Activated CD4-positive, alpha-beta T cell treated with anti-CD3 and anti-CD28 coated beads for 36 hours (primary cell): ENCODE measurements at places on chromosomes 5 and 9.

DNA sequence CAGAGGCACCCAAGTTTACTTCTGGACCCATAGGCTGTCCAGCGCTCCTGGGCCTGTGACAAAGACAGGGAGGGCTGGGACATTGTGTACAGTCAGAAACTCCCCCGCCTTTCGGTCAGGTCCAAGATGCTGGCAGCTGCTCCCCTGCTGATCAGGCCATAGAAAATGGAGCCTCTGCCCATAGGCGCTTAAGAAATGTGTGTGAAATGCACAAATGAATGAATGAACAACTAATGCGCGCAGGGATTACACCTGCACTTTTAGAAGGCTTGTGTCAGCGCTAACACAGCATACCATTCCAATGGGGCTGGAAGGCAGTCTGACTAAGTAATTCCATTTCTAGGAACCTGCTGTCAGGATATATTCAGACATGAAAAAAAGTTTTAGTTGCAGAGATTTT, 16.3 kb downstream of the PTPN3 start:
- DNase-seq = no peak

DNA sequence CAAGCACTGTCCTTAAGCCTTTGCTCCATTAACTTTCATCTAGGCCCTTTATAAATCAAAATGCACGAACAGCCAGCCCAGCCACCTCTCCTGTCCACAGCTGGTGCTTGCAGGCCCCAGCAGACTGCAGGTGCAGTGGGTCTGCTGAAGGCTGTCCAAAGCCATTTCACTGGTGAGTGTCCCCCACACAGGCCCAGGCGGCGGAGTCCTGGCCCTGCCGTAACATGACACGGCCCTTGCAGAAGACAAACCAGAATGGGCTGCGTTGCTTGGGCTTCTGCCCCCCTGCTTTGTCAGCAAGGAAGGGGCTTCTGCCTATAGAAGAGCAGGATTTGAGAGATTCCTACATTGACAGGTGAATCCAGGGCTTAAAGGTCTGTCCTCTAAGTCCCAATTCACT, 188.6 kb downstream of the NR3C1 start:
- DNase-seq = no peak

- peak; percentile 11 for DNase-seq
These were observed 1728.3 kb upstream of the CDH9 start for GRCh38 chr5:28766565-28767158.

DNA sequence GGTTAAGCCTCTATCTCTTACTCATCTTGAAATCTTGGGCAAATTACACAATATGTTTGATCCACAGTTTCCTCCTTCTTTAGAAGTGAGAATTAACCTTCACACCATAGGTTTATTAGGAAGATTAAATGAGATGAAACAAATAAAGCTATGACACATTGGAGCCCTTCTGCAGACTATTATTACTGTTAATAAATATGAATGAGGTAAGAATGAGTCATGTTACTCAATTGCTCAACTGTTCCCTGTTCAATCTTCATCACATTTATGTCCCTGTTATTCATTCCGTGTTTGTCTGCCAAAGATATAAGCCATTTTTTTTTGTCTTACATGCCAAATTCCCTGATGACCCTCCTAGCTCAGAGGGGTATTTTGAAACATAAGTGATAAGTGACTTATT, 52.1 kb upstream of the PAPPA start:
- no peak for DNase-seq

DNA sequence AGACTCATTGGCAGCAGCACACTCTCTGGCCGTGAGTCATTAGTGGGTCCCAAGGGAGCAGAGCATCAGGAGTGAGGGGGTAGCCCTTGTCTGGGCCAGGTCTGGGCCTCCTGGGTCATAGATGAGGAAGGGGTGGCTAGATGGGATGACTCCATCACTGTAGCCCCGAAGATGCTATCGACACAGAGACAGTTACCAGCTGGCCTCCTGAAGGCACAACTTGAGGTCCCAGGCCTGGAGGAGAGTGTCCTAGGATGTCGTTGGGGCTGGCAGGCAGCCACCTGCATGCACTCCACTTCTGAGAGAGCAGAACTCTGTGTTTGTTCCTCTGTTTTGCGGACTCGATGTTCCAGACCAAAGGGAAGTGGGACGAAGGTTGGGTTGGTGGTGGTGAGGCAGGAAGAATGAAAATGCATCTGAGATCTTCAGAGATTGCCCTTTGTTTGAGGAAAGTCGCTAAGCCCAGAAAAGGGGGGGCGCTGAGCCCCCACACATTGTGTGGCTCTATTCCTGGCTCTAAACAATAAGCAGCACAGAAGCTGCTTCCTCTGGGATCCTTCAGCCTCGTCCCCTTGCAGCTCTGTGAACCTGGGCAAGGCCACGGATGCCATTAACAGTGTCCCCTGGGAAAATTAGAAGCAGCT, 4.7 kb downstream of the BTNL9 start:
- no peak for DNase-seq

DNA sequence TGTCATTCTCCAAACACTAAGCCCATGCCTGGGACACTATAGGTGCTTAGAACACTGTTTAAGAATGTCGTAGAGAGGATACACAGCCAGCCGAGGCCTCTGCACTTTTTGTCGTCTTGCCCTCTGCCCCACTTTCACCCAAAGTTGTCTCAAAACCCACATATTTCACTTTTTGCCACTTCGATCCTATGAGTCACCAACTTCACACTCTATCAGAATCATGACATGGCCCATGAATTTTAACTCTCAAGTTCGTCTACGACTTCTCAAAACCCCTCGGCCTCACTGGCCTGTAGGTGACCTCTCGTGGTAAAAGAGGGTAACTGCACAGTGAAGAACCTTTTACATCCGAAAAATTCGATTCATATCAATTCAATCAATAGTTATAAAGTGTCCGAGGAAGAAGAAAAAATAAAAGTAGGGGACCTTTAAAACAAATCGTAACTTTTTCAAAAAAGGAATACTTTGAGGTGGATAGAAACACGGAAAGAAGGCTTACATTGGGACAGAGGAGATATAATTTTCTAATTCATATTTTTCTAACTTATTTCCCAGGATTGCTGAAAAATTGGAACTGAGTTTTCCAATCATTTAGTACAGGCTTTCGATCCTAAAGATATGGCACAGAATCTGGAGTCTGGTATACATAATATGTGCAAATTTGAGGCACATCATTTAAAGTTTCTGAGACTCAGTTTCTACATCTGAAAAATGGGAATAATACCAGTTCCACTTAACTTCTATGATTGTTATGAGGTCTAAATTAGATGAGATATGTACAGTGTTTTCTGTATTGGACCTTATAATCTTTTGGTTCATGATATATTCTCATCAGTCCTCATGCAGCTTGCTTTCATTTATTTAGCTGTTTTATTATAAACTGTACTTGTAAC, 122.6 kb downstream of the APBA1 start:
- DNase-seq = peak; percentile 52

- DNase-seq = no peak
These were observed 1943.3 kb downstream of the MAT2B start for GRCh38 chr5:165448753-165449152.

DNA sequence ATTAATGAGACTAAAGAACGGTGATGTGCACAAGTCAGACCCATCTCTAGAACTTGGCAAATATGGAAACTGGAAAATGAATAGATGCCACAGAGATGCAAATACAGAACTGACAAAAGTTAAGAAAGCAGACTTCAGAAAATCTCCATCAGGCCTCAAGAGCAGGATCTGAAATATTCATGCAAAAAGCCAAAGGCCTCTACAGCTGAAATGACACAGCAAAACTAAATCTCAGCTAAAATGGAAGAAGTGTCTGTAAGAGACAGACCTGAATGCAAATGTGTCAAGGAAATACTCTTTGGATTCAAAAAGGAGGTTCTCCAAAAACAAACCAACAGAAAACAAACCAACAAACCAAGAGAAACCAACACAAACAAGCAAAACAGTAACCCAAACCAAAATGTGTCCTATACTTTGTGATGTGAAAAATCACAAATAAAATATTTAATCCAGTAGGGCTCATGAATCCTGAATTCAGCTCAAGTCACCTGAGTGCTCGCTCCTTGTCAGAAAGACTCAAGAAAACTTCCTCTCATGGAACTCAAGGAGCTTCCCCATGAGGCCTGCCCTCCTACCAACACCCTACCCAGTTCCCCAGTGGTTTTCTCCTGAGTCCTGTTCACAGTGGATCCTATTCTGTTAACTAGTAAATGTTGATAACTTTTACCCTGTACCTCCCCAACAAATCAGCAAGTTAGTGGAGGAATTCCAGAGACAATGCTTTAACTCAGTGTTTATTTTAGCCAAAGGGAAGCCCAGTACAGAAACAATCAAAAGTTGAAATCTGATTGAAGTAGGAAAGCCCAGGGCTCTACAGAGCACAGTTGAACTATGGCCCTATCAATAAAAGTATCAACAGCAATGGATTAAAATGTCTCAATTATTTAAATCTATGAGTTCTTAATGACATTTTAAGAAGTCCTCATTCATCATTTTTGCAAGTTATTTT, 14.6 kb downstream of the MRPS27 start:
- DNase-seq = no peak

DNA sequence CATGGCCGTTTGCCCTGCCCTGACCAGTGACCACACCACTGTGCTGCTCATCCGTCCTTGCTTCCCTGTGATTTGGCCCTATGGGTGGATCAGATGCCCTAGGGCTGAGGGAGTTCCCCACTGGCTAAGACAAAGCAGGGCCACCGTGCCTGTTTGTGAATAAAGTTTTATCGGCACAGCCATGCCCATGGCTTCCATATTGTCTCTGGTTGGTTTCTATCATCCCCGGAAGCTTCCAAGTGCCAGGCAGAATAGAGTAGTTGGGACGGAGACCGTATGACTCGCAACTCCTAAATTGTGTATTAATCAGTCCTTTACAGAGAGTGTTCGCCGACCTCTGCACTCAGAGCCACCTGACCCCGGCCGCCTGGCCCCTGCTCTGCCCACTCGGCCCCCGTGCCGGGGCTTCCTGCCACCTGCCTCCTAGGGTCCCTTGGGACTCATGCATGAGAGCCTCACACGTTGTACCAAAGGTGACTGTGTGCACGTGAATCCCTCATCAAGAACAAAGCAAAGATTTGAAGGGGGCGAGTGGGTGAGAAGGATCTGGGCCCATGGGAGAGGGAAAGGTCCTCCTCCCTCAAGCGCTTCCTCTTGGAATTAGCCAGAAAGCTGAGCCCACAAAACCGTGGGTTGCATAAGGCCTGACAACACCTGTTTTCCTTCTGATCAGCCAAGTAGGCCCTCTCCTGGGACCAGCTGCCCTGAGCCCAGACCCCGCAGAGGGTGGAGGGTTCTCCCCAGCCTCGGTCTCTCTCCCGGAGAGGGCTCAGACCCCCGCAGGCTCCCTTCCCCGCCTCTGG, 11.7 kb upstream of the FCN2 start:
- no peak for DNase-seq

DNA sequence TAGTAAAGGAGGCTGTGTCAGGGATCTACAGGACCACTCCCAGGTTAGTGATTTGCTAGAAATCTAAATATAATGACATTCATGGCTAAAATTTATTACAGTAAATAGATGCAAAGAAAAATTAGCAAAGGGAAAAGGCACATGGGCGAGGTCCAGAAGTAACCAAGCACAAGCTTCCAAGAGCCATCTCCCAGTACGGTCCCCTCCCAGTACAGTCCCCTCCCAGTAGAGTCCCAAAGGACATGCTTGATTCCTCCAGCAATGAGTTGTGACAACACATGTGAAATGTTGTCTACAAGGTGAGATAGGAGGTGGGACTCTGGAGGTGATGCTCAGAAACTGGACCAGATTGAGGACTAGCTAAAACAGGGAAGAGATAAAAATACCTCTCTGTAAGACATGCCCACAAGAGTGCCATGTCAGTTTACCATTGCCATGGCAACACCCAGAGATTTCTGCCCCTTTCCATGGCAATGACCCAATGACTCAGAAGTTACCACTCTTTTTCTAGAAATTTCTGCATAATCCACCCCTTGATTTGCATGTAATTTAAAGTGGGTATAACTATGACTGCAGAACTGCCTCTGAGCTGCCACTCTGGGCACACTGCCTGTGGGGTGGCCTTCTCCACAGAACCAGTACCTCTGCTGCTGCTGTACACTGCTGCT, 27.9 kb upstream of the CEMIP2 start:
- DNase-seq = peak; percentile 54

GRCh38 chr9:12274577-12274976, 418.6 kb upstream of the TYRP1 start:
- no peak for DNase-seq

- no peak for DNase-seq
These were observed 177.1 kb downstream of the CPLANE1 start for GRCh38 chr5:37071901-37072581.

DNA sequence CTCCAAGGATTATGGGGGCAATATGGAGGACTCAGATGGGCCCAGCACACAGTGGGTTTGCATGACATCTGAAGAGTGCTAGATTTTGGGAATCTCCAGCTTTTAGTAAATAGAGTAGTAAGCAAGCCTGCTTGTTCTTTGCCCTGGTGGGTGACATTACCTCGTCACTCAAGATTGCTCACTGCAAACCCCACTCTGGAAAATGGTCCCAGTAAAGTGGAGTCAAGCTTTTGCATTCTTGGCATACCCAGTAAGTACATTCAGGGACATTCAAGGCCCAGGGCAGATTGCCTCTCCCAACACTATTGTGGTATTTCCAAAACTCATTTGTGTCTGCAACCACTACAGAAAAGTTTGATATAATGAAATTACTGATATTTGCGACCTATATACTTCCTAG, 118.5 kb downstream of the INVS start:
- no peak for DNase-seq

DNA sequence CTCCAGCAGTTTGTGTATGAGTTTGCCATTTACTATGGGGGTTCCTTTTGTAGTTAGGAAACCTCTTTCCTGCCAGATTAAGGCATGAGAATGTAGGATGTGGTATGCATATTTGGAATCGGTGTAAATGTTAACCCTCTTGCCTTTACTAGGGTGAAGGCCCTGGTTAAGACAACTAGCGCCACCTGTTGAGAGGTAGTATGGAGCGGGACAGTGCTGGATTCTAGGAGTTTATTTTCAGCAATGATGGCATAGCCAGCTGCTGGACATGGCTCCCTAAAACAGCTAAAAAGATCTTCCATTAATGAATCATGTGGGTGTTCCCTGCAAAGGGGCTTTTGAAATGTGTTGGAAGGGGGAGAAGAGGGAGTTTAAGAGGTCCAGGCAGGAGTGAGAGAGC, 30.7 kb upstream of the GPX3 start:
- peak; percentile 46 for DNase-seq

DNA sequence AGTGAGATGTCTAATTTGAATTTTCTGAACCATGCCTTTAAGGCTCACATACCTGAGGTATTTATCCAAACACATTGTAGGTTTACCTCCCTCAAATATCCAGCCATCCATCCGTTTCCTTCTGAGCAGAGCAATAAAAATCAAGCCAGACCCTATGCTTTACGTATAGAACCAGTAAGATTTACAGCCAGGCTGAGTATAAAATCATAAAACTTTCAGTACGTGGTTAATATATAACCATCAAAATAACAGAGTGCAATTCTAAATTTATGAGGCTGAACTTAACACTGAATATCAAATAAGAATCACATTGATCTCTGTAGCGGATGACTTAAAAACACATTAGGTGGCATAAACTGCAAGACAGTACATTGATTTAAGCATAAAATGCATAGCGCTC, 877.9 kb upstream of the WWC1 start:
- DNase-seq = no peak

GRCh38 chr9:113886466-113886865, 10.4 kb downstream of the ZNF618 start:
- no peak for DNase-seq

- DNase-seq = peak; percentile 71
These were observed 46.9 kb downstream of the RASGRF2 start for GRCh38 chr5:81006947-81007636.
